ENCODE measurements at places on chromosomes 1 and 21.

GRCh38 chr1:32393136-32393535 is 1.1 kb downstream of the BSDC1 start:
- H3K27me3 ChIP-seq: no peaks in the 10 kb centered on the region
- H3K36me3 ChIP-seq: peaks cover 32% of the 10 kb centered on the region
- peak overlapping the region; percentile 80 for H3K27ac ChIP-seq
- H3K4me1 ChIP-seq: peaks cover 14% of the 10 kb centered on the region
- no peak overlapping the region for H3K4me3 ChIP-seq
- DNase-seq: no peak

DNA sequence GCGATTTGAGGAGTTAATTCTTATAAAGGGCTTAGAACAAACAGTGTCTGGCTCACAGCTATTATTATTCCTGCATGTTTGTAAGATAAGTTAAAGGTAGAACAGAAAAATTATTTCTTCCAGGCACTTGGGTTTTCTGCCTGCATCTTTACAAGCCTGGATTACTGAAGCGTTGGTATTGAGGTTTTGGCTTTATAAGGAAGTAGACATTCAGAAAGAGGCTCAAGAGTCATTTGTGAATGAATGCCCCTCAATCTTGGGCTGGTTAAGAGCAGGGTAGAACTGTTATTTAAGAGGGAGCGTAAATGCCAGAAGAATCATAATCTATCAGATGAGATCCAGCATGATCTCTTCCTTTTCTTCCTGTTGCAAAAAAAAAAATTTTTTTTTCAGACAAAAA is 77.3 kb upstream of the ARID1A start:
- no peaks in the 10 kb centered on the region for H3K27me3 ChIP-seq
- no peak overlapping the region for H3K27ac ChIP-seq
- H3K4me3 ChIP-seq: no peak overlapping the region

GRCh38 chr1:156440654-156441437 is 59.7 kb downstream of the MEF2D start:
- DNase-seq: no peak
- no peaks in the 10 kb centered on the region for H3K36me3 ChIP-seq
- peaks cover 72% of the 10 kb centered on the region for H3K27me3 ChIP-seq

- H3K27ac ChIP-seq: no peak overlapping the region
- H3K4me1 ChIP-seq: no peaks in the 10 kb centered on the region
- H3K36me3 ChIP-seq: peaks cover 70% of the 10 kb centered on the region
- H3K27me3 ChIP-seq: no peaks in the 10 kb centered on the region
These were observed 59.8 kb downstream of the CAPN2 start for GRCh38 chr1:223771814-223772770.

DNA sequence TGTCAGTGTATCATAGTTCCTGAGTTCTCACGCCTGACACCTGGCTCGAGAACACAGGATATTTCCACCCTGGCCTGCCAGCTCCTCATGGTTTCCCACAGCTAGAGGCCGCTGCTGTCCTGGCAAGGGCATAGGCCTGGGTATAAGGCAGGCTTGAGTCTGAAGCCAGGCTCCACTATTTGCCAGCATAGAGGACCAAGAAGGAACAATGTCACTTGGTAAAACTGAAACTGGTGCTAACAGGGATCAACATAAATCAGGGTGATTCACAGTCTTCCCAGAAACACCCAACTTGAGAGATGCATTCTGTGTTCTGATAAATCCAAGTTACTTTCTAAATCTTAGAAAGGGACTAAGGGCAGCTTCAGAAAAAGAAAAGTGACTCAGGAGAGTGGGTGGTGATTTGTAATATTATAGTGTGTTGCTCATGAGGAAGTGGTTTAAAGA is 6.9 kb upstream of the S100A2 start:
- H3K4me1 ChIP-seq: no peaks in the 10 kb centered on the region
- no peak overlapping the region for H3K4me3 ChIP-seq
- no peaks in the 10 kb centered on the region for H3K36me3 ChIP-seq
- no peak for DNase-seq

DNA sequence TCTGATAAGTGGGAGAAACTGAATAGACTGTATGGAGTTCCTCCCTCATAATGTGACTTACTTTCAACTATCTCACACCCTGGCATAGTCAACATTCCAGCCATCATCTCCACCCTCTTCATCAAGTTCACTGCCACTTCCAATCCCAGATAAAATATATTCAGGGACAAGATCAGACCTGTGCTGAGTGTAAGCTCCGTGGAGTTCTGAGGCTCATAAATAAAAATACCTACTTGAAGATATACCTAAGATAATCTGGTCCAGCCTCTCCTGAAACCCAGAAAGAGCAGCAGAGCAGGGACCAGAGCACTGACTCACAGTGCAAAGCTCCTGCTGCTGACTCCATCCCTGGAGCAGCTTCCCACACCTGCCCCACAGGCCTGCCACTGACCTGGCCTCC is 1.7 kb upstream of the LCE7A start:
- H3K27me3 ChIP-seq: peaks cover 4% of the 10 kb centered on the region
- H3K4me1 ChIP-seq: no peaks in the 10 kb centered on the region
- no peak overlapping the region for H3K27ac ChIP-seq
- no peak for DNase-seq
- H3K36me3 ChIP-seq: no peaks in the 10 kb centered on the region

DNA sequence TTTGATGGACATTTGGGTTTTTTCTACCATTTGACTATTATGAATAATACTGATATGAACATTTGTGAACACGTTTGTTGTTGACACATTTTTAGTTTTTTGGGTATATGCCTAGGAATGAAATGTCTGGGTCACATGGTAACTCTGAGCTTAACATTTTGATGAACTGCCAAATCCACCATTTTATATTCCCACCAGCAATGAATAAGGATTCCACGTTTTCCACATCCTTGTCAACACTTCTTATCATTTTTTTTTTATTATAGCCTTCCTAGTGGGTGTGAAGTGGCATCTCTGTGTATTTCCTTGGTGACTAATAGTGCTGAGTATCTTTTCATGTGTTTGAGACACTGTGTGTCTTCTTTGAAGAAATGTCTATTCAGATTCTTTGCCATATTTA is 67.6 kb downstream of the RASAL2 start:
- H3K27ac ChIP-seq: no peak overlapping the region
- no peaks in the 10 kb centered on the region for H3K27me3 ChIP-seq
- H3K4me3 ChIP-seq: no peak overlapping the region
- DNase-seq: no peak
- no peaks in the 10 kb centered on the region for H3K4me1 ChIP-seq
- no peaks in the 10 kb centered on the region for H3K36me3 ChIP-seq

- no peaks in the 10 kb centered on the region for H3K36me3 ChIP-seq
- H3K4me3 ChIP-seq: no peak overlapping the region
- no peak for DNase-seq
- peaks cover 23% of the 10 kb centered on the region for H3K4me1 ChIP-seq
- H3K27me3 ChIP-seq: peaks cover 2% of the 10 kb centered on the region
These were observed 5.6 kb upstream of the AKR1A1 start for GRCh38 chr1:45545019-45545493.

DNA sequence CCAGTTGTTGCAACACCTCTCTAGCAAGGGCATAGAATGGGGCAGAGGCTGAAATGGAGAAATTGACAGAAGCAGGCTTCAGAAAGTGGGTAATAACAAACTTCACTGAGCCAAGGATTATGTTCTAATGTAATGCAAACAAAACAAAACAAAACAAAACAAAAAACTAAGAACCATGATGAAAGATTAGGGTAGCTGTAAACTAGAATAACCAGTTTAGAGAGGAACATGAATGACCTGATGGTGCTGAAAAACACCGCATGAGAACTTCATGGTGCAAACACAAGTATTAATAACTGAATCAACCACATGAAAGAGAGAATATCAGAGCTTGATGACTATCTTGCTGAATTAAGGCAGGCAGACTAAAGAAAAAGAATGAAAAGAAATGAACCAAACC is 1707.7 kb downstream of the BRINP3 start:
- no peak overlapping the region for H3K4me3 ChIP-seq
- H3K27me3 ChIP-seq: no peaks in the 10 kb centered on the region
- DNase-seq: no peak
- H3K36me3 ChIP-seq: no peaks in the 10 kb centered on the region

DNA sequence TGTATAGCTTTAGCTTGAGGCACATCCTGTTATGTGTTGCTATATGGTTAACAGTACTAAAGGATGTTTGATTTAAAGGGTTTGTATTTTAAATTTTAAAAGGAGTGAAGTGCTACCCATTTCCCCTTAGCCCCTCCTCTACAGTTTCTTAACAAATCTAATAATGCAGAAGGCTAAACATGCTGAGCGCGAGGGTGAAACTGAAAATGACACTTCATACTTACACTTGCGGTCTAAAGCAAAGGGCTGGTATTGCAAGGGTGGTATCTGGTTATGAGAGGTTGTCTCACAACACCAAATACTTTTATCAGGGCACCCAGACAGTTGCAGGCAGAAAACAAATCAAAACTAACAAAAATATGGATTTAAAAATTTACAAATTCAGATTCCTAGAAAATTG is 172.3 kb downstream of the SIPA1L2 start:
- peak; percentile 19 for DNase-seq
- no peaks in the 10 kb centered on the region for H3K36me3 ChIP-seq
- no peaks in the 10 kb centered on the region for H3K27me3 ChIP-seq
- H3K27ac ChIP-seq: no peak overlapping the region
- no peak overlapping the region for H3K4me3 ChIP-seq
